Epithelial cell of proximal tubule (primary cell): ENCODE measurements at places on chromosomes 7 and 10.
A peak's percentile ranks its signal among the peaks of the same experiment; 100 is the strongest.

DNA sequence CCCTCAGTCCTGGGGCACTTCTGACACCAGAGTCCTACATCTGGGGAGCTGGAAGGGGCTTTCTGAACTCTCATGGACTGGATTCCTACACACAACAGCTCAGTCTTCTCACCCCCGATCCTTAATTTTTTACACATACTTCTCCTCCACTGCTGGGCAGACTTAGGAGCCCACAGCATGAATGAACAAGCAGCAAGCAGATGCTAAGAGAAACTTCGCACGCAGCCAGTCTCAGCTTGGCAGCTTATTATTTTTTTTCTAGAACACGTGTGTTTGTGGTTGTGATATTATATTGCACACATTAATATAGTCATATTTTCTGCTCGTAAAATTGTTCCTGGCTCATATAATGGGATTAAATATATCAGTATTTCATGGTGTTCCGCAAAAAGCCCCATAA lies 50.9 kb upstream of the LOXL4 start:
- no peak for DNase-seq

DNA sequence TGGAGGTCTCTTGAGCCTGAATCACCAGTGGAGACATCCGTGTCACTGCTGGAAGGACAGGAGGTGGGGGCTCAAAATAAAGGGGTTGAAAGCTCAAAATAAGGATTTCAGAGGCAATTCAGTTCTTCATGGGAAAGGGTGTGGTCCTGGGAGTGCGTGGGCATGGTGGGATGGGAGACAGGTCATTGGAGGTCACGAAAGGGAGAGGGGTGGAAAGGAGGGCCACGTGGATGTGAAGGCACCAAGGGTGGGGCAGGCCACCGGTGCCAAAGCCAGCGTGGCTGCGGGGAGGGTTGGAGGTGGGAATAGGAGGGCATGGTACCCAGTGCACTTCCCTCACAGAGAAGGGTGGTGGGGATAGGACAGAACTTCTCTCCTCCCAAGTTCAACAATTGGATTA lies 59.7 kb downstream of the HTR5A start:
- DNase-seq: no peak

DNA sequence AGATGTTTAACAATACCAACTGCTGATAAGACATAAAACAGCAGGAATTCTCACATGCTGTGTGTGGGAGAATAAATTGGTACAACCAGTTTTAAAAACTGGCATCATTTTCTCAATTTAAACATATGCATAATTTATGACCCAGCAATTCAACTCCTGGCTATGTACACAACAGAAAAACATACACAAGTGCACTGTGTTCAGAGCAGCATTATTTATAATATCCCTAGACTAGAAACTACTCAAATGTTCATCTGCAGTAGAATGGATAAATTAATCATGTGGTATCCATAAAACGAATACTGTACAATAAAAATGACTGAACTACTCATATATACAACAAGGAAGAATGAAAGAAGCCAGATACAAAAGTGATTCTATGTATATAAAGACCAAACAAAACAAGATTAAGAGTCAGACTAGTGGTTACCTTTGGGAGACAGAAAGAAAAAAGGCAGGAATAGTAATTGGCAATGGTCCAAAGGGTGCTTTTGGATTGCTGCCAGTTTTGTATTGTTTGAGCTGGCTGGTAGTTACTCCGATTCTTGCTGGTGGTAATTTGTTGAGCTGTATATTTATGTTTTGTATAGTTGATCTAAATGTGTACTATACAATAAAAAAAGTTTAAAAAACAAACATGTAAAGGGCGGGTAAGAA lies 306.0 kb downstream of the TFEC start:
- no peak for DNase-seq

GRCh38 chr10:59976909-59977308 lies 70.6 kb upstream of the CCDC6 start:
- no peak for DNase-seq

- DNase-seq: no peak
Observed at GRCh38 chr10:95793401-95794045, 37.6 kb downstream of the ENTPD1 start.

DNA sequence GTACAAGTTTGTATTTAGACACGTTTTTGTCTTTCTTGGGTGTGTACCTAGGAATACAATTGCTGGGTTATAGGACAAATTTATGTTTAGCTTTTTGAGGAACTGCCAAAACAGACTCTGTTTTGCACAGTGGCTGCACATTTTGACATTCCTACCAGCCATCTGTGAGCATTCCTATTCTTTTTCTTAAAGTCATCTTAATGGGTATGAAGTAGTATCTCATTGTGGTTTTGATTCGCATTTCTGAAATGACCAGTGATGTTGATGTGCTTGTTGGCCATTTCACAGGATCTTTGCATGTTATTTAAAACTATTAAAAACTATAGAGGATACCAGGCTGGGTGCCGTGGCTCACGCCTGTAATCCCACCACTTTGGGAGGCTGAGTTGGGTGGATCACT lies 32.6 kb upstream of the IL15RA start:
- DNase-seq: no peak

- no peak for DNase-seq
Observed at GRCh38 chr10:87590705-87591588, 68.7 kb upstream of the PAPSS2 start.

- no peak for DNase-seq
Observed at GRCh38 chr7:114021135-114021534, 102.3 kb upstream of the PPP1R3A start.

GRCh38 chr10:121131426-121132265 lies 280.5 kb downstream of the WDR11 start:
- DNase-seq: no peak

DNA sequence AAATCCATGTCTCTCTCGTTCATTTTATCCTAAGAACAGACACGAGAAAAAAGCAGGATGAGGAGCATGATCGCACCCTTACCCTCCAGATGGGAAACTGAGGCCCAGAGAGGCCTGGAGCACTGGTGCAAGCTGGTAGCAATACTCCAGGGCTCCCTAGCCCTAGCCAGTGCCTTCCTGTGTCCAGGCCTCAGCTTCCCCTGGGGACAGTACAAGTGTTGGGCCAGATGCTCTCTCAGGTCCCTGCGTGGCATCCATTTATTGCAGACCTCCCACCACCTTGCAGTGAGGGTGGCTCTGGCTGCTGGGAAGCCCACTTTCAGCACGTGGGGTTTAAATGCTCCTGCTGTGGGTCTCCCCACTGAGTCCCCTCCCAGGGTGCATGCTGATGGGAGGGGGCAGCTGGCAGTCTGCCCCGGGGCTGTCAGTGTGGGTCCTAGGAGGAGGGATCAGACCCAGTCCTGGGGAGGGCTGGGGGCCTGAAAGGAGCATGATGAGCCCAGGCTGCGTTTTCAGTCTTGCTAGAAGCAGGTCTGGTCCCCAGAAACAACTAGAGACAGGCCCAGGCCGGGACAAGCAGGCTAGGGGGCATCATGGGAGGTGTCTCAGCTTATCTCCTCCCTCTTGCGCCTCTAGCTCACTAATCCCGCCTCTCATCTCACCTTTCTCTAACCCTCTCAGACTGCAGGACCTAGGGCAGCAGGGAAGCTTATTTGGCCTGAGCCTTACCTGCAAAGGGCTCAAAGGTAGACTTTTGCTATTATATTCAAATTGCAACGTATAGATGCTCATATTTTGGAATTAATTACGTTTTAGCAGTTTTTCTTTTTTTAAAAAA lies 662 bp upstream of the PPIF start:
- no peak for DNase-seq

- DNase-seq: no peak
Observed at GRCh38 chr10:33009244-33010131, 51.5 kb upstream of the ITGB1 start.

- DNase-seq: no peak
Observed at GRCh38 chr10:115092258-115092554, 959 bp upstream of the ATRNL1 start.

DNA sequence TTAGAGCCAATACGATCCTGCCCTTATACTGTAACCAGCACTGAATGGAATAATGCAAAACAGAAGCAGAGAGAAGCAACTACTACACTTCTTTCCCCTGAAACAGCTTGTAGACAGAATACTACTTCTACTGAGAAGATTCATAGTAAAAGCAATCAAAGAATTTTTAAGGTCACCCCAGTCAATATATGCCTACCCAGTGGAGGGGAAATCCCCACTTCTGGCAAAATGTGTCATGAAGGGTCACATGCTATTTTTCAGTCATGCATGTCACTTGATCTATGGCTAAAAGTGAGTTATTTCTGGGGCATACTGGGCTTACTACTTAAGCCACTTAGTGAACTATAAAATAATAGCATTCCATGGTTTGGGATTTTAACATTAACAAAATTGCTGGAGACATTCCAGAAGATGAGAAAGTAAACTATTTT lies 25.6 kb downstream of the IRF5 start:
- DNase-seq: peak; percentile 85

DNA sequence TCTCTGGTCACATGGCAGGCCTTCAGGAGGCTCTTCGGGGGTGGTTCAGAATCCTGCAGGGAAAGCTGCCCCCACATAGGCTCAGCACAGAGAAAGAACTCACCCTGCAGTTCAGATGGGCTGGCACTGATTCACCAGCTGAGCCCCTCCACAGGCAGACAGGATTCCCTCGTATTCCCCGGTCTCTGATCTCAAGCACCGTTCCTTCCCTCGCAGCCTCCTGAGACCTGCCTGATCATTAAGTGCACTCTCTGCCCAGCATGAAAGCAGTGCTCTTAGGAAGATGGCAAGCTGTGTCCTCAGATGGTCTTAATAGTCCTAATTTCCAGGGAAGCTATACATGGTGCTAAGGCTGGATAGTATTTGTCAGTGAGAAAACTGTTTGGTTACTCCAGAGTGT lies 78.2 kb upstream of the NPS start:
- no peak for DNase-seq

DNA sequence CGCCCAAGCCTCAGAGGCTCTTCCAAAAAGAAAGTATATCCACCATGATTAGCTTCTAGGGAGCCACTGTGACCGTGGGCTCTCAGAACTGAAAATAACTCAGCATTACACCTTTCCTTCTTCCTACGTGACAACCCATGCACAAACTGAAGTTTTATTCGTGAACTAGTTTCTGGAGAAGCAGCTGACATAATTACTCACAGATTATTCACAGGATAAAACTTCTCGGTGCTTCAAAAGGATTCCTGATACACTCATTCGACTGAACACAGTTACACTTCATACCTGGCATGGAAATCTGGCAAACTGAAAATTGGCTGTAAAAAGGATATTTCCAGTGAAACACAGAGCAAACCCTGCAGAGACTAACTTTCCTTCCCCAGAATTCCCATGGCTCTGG lies 139.2 kb upstream of the PTER start:
- peak; percentile 46 for DNase-seq

GRCh38 chr10:13139676-13140075 lies 21.7 kb upstream of the MCM10 start:
- no peak for DNase-seq

GRCh38 chr10:90959826-90960225 lies 38.9 kb upstream of the ANKRD1 start:
- no peak for DNase-seq

- peak; percentile 32 for DNase-seq
Observed at GRCh38 chr10:109676703-109677102, 246.6 kb downstream of the XPNPEP1 start.

GRCh38 chr10:79407423-79407796 lies 38.0 kb downstream of the ZCCHC24 start:
- no peak for DNase-seq

GRCh38 chr10:103284170-103284569 lies 7.2 kb downstream of the INA start:
- DNase-seq: peak; percentile 72

- DNase-seq: no peak
Observed at GRCh38 chr7:105209870-105210269, 178.9 kb downstream of the SRPK2 start.

- no peak for DNase-seq
Observed at GRCh38 chr10:10938676-10939075, 79.0 kb upstream of the CELF2 start.

GRCh38 chr10:91711885-91712680 lies 79.2 kb upstream of the PPP1R3C start:
- DNase-seq: no peak

DNA sequence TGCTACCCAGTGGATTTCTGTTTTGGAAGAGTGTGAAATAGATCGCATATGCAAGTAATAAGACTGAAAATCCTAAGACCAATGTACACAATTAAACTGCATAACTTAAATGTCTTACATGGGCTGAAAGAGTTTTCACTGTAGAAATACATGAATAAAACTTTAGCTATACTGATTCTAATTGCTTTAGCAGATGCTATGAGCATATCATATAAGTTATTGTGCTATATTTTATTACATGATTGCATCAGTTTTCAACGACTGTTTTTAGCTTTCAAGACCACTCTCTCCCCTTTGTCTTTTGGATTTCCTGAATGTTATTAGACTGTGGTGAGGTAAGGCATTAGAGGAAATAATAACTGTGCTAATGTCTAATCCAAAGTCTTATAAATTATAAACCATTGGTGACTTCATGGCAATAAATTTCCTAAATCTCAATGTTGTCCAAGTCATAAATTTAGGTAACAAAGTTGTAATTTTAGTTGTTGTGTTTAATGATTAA lies 124.5 kb downstream of the SEMA3A start:
- no peak for DNase-seq

DNA sequence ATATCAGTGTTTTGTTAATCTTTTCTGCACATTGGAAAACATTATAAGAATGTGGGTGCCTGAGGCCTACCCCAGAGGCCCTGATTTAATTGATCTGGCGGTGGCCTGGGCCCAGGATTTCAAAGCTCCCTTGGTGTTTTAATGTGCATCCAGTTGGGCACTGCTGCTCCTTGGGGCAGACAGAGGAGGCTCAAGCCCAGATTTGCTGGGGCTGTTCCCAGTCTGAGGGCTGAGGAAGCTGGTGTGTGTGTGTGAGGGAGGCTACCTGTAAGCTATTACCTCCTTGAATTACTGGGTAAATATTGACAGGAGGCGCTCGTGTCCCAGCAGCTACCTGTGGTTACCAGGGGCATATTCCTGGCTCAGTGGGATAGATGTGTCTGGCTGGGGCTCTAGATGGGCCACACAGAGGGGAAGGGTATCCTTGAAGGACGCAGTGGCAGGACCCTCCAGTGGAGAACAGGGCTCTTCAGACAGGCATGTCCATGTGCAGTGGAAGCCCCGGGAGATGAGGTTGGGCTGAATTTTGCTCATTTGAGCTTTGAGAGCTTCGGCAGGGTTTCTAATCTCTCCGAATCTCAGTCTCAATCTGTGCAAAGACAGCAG lies 975.4 kb upstream of the ZNF722 start:
- no peak for DNase-seq

- DNase-seq: no peak
Observed at GRCh38 chr10:44771233-44771995, 139.7 kb upstream of the TMEM72 start.

GRCh38 chr10:58951746-58952145 lies 224.7 kb upstream of the PHYHIPL start:
- no peak for DNase-seq

GRCh38 chr7:151727579-151728285 lies 149.2 kb downstream of the PRKAG2 start:
- peak; percentile 85 for DNase-seq
